ENCODE measurements at places on chromosomes 4 and X.

DNA sequence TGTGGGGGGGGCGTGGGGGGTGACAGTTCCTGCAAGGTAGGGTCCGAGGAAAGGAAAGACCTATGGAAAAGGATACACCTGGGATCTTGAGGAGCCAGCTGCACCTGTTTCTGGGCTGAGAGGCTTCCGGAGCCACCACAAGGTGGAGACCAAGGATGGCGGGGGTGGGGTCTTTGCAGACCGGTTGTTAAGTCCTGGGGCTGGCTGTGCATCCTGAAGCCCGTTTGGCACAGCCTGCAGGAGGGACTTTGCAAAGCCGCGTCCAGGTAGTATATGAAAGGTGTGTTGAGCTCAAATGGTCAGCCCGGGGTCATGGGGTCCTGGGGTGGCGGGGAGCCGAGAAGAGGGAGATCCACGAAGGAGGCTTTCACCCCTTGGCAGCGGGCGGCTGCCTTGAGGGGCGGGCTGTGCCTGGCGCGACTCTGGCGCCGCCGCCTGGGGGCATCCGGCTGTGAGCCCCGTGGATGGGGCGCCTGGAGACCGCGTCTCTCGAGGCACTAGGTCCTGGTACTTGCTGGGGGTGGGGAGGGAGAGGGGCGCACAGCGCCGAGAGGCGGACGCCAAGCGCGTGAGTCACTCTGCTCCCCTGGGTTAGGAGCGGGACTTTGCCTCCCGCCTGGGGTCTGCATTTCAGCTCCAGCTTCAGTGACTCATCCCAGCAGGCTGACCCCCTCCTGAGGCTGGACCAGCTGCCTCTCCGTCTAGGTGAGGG lies 58.2 kb upstream of the DYNLT3 start:
- peak; percentile 52 for DNase-seq

GRCh38 chr4:15339737-15340136 lies 88.1 kb upstream of the C1QTNF7 start:
- no peak for DNase-seq

- no peak for DNase-seq
Observed at GRCh38 chr4:83890231-83890630, 354.3 kb downstream of the GPAT3 start.

- DNase-seq, result no peak
Observed at GRCh38 chr4:179755322-179755721, 2313.1 kb upstream of the AGA start.

DNA sequence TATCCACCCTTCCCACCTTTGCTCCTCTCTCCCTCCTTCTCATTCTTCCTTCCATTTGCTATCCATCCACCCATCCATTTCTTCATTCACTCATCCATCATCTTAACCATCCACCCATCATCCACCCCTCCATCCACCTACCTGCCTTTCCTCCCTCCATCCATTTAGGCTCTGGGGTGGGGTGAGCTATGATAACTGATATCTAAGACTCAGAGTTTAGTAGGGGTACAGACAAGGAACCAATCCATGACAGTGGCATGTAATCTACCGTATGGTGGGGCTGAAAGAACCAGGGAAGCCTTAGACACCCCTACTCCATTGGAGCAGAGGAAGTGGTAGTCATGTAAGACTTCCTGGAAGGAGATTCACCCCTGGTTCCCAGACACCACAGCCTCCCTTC lies 23.2 kb downstream of the PSAPL1 start:
- no peak for DNase-seq

GRCh38 chr4:71444395-71444794 lies 105.6 kb downstream of the SLC4A4 start:
- DNase-seq, result no peak

- DNase-seq, result no peak
Observed at GRCh38 chr4:41369680-41370079, 113.0 kb downstream of the UCHL1 start.

- no peak for DNase-seq
Observed at GRCh38 chr4:15777697-15778288, 335 bp upstream of the CD38 start.

- DNase-seq, result no peak
Observed at GRCh38 chr4:105623099-105623498, 70.7 kb downstream of the ARHGEF38 start.

GRCh38 chrX:53317365-53318069 lies 36.1 kb upstream of the IQSEC2 start:
- peak; percentile 80 for DNase-seq

GRCh38 chr4:185213877-185214276 lies 4.5 kb downstream of the SNX25 start:
- no peak for DNase-seq

DNA sequence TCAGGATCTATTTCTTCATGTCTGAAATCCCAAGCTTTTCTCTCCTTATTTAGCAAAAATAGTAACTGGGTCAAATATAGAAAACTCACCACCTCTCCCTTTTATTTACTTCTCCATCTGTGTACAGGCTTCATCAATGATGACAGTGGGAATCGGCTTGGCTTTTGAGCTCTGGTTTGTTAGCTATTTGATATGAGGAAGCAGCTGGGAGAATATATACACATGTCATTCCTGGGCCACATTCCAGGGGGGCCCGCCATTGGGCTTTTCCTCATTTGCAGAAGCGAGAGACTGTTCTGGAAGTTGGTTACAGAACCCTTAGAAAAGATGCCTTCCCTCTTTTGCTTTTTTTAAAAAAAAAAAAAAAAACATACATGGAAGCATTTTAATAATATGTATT lies 107.4 kb upstream of the F9 start:
- no peak for DNase-seq

- no peak for DNase-seq
Observed at GRCh38 chrX:40952855-40953254, 132.4 kb upstream of the USP9X start.

GRCh38 chrX:65537229-65537628 lies 2.6 kb upstream of the LAS1L start:
- no peak for DNase-seq

- DNase-seq, result no peak
Observed at GRCh38 chr4:10584042-10584441, 100.5 kb downstream of the CLNK start.

GRCh38 chr4:71253545-71253944 lies 85.3 kb upstream of the SLC4A4 start:
- no peak for DNase-seq

- DNase-seq, result no peak
Observed at GRCh38 chr4:15717657-15718416, 15.0 kb downstream of the BST1 start.

DNA sequence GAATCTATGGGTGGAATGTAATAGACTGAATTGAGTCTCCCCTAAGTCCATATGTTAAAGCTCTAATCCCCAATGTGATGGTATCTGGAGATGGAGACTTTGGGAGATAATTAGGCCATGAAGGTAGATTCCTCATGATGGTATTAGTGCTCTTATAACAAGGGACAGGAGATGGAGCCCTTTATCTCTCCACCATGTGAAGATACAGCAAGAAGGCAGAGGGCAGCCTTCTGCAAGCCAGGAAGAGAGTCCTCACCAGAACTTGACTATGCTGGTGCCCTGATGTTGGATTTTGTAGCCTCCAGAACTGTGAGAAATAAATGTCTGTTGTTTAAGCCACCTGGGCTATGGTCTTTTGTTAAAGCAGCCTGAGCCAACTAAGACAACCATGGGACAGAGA lies 76.4 kb upstream of the F8A3 start:
- DNase-seq, result no peak

DNA sequence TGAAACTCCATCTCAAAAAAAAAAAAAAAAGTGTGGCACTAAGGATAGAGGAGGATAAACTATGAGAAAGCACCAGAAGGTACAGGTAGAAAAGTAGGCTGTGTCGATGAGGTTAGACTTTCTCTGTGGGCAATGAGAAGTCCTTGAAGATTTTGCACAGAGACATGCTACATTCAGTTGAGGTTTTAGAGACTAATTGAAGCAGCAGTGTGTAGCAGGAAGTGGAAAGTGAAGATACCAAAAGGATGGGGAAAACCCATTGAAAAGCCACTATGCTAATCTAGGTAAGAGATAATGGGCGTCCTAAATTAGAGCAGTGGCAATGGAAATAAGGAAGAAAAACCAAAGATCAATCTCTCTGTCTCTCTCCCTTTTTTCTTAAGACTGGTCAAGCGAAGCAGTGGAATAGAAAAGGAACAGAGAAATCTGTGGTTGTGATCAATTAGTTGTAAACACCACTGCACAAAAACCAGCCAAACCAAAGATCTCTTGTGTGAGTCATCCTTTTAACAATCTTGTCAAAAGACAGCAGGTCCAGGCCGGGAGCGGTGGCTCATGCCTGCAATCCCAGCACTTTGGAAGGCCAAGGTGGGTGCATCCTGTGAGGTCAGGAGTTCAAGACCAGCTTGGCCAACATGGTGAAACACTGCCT lies 3.5 kb downstream of the SPINK2 start:
- peak; percentile 65 for DNase-seq

- peak; percentile 90 for DNase-seq
Observed at GRCh38 chr4:128810871-128811570, 1.5 kb downstream of the JADE1 start.

- no peak for DNase-seq
Observed at GRCh38 chrX:56219700-56220099, 12.5 kb upstream of the KLF8 start.

DNA sequence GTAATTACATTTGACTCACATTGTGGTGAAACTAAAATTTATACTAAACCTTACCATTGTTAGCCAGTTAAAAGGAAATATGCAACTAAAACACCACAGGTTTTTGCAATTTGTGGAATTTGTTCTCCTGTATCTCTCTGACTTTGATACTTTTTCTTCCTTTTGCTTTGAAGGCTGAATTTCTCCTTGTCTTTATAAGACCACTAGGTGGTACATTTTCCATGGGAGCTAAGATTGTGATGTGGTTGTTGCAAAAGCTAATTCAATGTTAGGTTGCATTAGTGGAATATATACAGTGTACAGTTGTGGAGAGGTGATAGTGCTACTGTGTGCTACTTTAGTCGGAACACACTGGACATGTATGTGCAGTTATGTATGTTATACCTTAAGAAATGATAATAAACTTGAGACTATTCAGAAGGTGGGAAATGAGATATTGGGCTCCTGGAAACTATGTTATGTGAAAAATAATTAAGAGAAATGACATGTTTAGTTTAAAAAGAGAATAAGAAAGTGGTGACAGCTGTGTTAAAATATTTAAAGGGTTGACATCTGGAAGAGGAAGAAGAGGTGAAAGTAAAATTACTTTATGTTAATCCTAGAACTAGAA lies 70.3 kb downstream of the ARL9 start:
- DNase-seq, result no peak

- peak; percentile 71 for DNase-seq
Observed at GRCh38 chr4:169270810-169271691, at the start of gene SH3RF1. Gene SH3RF1 (minus strand): TSS chr4:169270956. CDS start chr4:169269212, 1,744 bp downstream.

DNA sequence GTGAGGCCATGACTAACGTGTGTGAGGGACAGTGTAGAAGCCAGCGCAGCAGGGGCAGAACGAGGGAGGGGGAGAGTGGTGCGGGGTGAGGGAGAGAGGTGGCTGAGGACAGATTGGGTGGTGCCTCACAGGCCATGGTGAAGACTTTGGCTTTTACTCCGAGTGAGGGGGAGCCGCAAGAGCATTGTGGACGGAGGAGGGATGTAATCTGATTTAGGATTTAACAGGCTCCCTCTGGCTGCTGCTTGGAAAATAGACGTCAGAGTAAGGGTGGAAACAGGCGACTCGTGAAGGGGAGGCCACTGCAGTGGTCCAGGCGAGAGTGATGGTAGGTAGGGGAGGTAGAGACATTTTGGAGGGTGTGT lies 13.0 kb downstream of the PPP1R3F start:
- no peak for DNase-seq

DNA sequence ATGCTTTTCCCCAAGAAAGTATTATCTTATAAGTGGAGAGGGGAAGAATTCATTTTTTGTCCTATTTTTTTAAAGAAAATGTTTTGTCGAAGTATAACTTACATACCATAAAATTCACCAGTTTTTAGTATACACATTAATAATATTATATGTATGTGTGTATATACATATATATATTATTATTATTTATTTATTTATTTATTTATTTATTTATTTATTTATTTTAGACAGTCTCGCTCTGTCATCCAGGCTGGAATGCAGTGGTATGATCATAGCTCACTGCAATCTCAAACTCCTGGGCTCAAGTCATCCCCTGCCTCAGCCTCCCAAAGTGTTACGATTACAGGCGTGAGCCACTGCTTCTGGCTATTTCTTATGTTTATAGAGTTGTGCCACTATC lies 334.1 kb downstream of the ZNF674 start:
- DNase-seq, result no peak

DNA sequence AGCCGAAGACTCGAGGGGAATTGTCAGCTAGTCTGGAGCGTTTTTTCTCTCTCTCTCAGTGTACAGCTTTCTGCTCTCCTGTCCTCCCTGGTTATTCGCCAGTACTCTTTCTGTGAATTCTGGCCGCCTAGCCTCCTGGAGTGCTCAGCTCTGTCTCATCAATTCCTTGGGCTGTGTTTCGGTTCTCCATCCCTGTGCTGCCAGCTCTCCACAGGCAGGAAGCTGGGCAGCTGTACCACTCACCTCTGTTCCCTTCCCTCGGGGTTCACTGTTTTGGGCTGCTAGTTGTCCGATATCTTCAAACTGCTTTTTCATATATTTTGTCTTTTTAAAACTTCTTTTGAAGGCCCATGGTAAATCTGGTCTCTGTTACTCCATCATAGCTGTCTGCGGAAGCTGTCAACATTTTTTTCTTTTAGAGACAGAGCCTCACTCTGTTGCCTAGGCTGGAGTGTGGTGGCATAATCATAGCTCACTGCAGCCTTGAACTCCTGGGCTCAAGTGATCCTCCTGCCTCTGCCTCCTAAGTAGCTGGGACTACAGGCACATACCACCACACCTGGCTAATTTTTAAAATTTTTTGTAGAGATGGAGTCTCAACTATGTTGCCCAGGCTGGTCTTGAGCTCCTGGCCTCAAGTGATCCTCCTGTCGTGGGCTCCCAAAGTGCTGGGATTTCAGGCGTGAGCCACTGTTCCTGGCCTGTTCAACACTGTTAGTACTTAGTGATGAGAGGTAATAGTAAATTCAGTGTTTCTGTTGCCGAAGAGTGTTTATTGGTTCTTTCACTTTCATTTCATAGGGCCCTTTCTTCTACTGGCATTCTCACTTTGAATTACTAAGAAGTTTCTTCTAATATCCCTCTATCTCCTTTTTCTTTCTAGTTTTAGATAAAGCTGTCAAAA lies 18.6 kb downstream of the ZCCHC4 start:
- no peak for DNase-seq

GRCh38 chr4:29588617-29589016 lies 1131.6 kb upstream of the PCDH7 start:
- no peak for DNase-seq

DNA sequence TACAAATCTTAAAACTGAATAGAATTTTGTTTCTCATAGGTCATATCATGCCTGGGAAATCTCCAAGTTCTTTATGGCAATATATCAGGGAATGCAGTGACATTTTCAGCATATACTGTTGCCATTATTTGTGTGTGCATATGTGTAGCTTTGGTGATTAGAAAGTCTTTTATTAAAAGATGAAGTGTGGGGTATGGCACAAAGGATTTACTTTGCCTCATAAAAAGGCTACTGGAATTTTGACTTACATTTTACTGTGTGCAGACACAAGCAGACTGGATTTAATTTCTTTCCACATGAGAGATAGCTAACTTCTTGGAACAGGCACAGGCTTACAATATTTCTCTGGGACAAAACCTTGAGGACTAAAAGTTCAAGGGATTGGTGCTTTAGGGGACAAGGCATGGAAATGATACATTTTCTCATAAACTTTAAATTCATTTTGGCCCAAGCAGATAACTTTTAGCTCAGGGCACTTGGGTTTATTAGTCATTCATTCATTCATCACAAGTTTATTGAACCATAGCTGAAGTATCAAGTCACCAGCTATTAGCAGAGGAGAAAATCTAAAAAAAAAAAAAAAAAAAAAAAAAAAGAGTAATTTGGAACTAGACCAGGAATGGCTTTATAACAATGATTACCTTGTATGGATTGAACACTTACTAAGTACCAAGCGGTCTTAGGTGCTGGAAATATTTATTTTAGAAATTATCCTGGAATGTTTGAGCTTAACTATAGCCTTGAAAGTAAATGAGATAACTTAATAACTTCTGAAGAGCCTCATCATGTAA lies 191.5 kb downstream of the SLIT2 start:
- DNase-seq, result no peak

Measured in activated CD8-positive, alpha-beta memory T cell treated with anti-CD3 and anti-CD28 coated beads, Interleukin-2, amount 50 U/mL, for 48 hours (primary cell).